Thoracic aorta (tissue), 2 donors: ENCODE measurements at places on chromosomes 16 and 17. TPM values are rescaled to one million over a fixed set of nuclear protein-coding genes. Genes with fewer than 3 reads are reported as not detected.

DNA sequence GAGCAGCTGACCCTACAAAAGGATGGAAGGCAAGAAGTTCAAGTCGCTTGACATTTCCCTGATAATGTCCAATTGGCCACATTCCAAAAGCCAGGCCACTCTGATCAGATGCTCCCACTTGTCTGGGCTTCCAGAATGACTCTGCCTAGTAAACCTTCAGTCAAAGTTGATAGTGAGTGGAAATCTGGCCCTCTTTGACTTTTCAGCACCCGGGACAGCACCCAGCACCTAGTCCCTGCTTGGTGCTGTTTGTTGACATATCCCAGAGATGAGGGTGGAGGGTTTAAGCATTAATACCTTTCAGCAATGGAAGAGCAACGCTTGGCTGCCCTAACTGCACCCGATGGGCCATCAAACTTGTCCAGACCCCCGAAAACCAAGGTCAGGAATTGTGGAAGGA lies 131.3 kb downstream of the AIPL1 start:
- H3K4me3 ChIP-seq: no peak overlapping the region
- H3K36me3 ChIP-seq: no peaks in the 10 kb centered on the region
- no peaks in the 10 kb centered on the region for H3K27me3 ChIP-seq
- DNase-seq: no peak
- H3K27ac ChIP-seq: no peak overlapping the region

GRCh38 chr16:81621496-81621895 lies 157.6 kb upstream of the PLCG2 start:
- peaks cover 28% of the 10 kb centered on the region for H3K4me1 ChIP-seq
- no peaks in the 10 kb centered on the region for H3K27me3 ChIP-seq
- no peak overlapping the region for H3K27ac ChIP-seq
- DNase-seq: no peak
- H3K4me3 ChIP-seq: no peak overlapping the region
- no peaks in the 10 kb centered on the region for H3K36me3 ChIP-seq

DNA sequence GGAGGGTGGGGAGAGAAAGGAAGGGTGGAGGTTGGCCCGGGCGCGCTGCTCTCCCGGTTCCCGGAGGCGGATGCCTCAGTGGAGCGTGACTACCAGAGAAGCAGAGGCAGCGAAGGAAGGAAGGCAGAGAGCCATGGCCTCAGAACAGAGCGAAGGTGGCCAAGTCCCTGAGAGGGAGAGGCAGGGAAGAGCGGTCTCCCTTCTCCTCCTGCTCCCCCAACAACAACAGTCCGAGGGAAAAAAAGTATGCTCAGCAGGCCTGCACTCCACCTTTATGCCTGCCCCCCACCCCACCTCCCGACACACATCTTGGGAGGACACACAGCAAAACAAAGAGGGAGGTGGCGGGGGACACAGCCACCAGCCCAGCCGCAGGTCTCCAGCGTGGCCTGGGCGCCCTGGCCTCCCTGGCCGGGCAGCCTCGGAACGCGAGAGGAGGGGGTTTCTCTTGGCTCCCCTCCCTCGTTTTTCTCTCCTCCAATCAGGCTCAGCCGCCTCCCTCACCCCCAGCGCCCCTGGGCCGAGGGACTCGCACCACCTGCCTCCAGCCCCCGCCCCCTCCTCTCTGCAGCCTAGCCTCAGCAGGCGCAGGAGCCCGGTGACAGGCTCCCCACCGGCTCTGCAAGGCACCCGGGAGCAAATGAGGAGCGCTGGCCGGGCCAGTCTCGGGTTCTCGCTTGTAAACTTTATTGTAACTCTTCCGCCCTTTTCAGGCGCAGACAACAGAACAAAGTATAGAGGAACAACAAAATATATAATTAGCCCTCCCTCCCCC lies 1.1 kb upstream of the HOXB7 start:
- H3K4me1 ChIP-seq: peaks cover 45% of the 10 kb centered on the region
- H3K4me3 ChIP-seq: peak overlapping the region; percentile 81
- peaks cover 19% of the 10 kb centered on the region for H3K27me3 ChIP-seq
- no peaks in the 10 kb centered on the region for H3K36me3 ChIP-seq

GRCh38 chr17:29620271-29620670 lies 2.4 kb downstream of the CORO6 start:
- no peaks in the 10 kb centered on the region for H3K36me3 ChIP-seq
- no peaks in the 10 kb centered on the region for H3K27me3 ChIP-seq
- no peak overlapping the region for H3K4me3 ChIP-seq
- H3K27ac ChIP-seq: no peak overlapping the region
- peaks cover 25% of the 10 kb centered on the region for H3K4me1 ChIP-seq

- H3K36me3 ChIP-seq: no peaks in the 10 kb centered on the region
- DNase-seq: no peak
- peak overlapping the region; percentile 10 for H3K27ac ChIP-seq
- peak overlapping the region; percentile 28 for H3K4me3 ChIP-seq
Measured at GRCh38 chr16:3856367-3857141, 24.0 kb downstream of the CREBBP start.

DNA sequence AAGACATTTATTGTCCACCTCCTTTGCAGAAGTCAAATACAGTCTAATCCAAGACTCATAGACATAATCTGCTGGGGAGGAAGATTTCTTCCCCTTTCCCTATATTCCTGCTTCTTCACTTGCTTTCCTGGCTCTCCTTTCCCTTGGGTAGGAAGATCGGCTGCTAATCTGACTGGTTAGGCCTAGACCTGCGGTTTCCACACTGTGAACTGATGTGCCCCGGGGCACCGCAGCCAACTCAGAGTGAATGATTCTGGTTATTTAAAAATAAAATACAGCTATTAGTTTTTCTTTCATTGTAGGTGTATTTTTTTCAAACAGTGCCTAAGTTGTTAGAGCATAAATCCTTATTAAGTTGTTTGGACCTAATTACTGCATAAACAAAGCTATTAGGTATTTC lies 78.9 kb downstream of the DNAH3 start:
- H3K4me3 ChIP-seq: no peak overlapping the region
- no peak for DNase-seq
- H3K27me3 ChIP-seq: no peaks in the 10 kb centered on the region
- no peaks in the 10 kb centered on the region for H3K4me1 ChIP-seq
- H3K27ac ChIP-seq: no peak overlapping the region

DNA sequence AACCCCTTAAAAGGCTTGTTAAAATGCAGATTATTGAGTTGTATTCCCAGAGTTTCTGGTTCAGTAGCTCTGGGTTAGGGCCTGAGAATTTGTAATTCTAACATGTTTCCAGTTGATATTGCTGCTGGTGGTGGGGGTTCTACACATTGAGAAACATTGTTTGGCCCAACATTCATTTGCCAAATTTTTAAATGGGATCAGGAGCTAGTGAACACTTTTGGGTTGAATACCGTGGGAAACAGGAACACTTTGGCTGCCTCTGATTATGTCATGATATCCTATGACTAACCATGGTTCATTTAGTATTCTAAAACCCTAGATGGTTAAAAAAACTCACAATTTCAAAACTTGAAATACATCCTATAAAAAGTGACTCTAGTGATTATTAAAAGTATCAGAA lies 89.3 kb downstream of the RPGRIP1L start:
- no peaks in the 10 kb centered on the region for H3K4me1 ChIP-seq
- H3K27me3 ChIP-seq: no peaks in the 10 kb centered on the region
- no peak overlapping the region for H3K4me3 ChIP-seq

DNA sequence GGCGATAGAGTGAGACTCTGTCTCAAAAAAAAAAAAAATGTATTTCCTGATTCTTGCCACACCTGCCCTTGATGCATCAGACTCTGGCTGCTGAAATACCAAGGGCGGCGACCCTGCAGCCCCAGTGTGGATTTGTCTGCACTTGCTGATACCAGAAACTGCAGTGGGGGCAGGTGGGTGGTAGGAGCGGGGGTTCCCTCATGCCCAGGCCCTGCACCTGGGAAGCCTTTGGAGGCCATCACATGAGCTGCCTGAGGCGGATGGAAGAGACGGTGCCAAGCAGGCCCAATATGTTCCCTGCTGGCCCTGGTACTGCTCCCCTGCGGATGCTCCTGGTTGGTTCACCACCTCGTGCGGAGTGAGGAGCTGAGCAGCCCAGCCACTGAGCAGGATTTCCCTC lies 50.6 kb downstream of the MARF1 start:
- H3K4me3 ChIP-seq: no peak overlapping the region
- no peak for DNase-seq
- peaks cover 15% of the 10 kb centered on the region for H3K36me3 ChIP-seq

DNA sequence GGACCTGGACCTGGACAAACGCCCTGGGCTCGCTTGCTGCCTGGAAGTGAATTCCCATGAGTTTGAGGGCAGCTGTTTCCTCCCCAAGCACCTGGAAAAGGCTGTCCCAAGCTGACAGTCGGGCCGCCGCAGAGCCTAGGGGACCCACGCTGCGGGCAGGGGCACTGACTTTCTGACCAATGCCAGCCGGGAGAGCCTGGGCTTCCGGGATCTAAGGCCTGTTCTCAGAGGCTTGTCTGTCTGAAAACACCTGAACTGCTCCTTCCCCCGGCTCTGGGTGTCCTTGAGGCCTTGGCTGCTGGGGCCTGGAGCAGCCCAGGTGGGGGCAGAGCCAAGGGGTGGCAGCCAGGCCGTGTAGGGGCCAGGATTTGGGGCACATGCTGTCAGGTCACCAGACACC lies 72.6 kb downstream of the LMF1 start:
- H3K27me3 ChIP-seq: no peaks in the 10 kb centered on the region
- H3K4me1 ChIP-seq: no peaks in the 10 kb centered on the region
- H3K4me3 ChIP-seq: no peak overlapping the region
- no peak for DNase-seq
- no peaks in the 10 kb centered on the region for H3K36me3 ChIP-seq

DNA sequence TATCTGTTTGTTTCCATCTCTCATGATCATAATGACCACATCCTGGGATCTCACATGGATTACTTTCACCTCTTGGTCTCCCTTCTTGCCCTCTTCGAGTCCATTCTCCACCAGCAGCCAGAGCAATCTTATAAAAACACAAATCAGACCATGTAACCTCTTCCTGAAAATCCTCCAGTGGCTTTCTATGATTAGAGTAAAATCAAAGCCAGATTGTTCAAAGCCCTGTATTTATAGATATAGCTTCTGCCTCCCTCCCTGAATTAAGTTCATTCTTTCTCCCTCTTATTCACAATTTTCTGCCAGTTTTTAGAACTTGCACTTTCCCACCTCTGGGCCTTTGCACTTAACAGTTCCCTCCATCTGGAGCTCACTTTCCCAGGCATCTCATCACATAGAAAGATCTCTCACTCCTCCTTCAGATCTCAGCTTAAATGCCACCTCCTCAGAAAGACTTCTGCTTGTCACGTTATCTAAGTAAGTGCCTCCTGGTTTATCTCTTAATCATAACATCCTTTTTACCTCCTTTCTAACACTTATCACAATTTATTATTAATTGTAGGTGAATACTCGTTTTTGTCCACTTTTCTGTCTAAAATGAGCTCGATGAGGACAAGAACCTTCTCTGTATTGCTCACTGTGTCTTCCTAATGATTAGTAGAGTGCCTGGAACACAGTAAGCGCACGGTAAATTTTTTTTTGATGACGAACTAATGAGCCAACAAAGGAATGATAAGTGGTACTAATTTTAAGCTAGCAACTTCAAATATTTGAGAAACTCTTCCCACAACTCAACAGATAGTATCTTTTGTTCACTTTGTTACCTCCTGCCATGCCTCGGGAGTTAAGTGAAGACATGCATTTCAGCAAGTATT lies 80.5 kb downstream of the CYB561 start:
- H3K4me3 ChIP-seq: no peak overlapping the region
- no peaks in the 10 kb centered on the region for H3K4me1 ChIP-seq
- H3K27ac ChIP-seq: no peak overlapping the region
- no peak for DNase-seq
- H3K27me3 ChIP-seq: no peaks in the 10 kb centered on the region
- H3K36me3 ChIP-seq: no peaks in the 10 kb centered on the region

- no peaks in the 10 kb centered on the region for H3K27me3 ChIP-seq
- H3K36me3 ChIP-seq: peaks cover 61% of the 10 kb centered on the region
- no peaks in the 10 kb centered on the region for H3K4me1 ChIP-seq
- no peak overlapping the region for H3K4me3 ChIP-seq
- no peak overlapping the region for H3K27ac ChIP-seq
Measured at GRCh38 chr17:44865231-44865660, 17.6 kb downstream of the HIGD1B start.

- no peaks in the 10 kb centered on the region for H3K36me3 ChIP-seq
- peaks cover 7% of the 10 kb centered on the region for H3K4me1 ChIP-seq
- DNase-seq: no peak
- no peak overlapping the region for H3K4me3 ChIP-seq
- H3K27ac ChIP-seq: no peak overlapping the region
Measured at GRCh38 chr16:80790751-80791150, 13.6 kb downstream of the CDYL2 start.

DNA sequence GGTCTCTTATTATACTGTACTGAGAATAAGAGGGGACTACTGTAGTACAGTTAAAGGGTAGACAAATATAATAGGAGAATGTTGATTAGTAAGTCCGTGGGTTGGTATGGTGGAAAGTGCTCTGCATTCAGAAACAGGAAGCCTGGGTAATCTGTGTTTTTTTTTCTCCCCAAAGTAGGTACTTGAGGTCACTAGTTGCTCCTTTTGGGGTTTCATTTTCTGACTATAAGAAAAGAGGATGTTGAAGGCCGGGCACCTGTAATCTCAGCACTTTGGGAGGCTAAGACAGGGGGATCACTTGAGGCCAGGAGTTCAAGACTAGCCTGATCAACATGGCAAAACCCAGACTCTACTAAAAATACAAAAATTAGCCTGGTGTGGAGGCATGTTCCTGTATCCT lies 42.0 kb upstream of the MMD start:
- no peak overlapping the region for H3K27ac ChIP-seq
- H3K36me3 ChIP-seq: no peaks in the 10 kb centered on the region
- no peak for DNase-seq
- no peaks in the 10 kb centered on the region for H3K4me1 ChIP-seq
- H3K27me3 ChIP-seq: no peaks in the 10 kb centered on the region
- no peak overlapping the region for H3K4me3 ChIP-seq

- H3K4me1 ChIP-seq: no peaks in the 10 kb centered on the region
- H3K36me3 ChIP-seq: no peaks in the 10 kb centered on the region
- no peak for DNase-seq
- H3K4me3 ChIP-seq: no peak overlapping the region
- no peaks in the 10 kb centered on the region for H3K27me3 ChIP-seq
- no peak overlapping the region for H3K27ac ChIP-seq
Measured at GRCh38 chr16:49353680-49354079, 19.9 kb upstream of the C16orf78 start.

DNA sequence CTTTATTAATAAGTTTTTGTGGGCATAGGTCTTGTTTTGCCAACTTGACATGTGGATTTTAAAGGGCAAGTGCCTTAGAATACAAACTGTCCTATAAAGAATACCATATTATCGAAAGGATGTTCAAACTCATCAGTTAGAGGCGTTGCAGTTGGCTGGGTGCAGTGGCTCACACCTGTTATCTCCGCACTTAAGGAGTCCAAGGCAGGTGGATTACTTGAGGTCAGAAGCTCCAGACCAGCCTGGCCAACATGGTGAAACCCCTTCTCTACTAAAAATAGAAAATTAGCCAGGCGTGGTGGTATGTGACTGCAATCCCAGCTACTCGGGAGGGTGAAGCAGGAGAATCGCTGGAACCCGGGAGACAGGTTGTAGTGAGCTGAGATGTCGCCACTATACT lies 472.0 kb downstream of the WWOX start:
- no peak overlapping the region for H3K27ac ChIP-seq
- H3K27me3 ChIP-seq: no peaks in the 10 kb centered on the region
- H3K36me3 ChIP-seq: no peaks in the 10 kb centered on the region
- no peaks in the 10 kb centered on the region for H3K4me1 ChIP-seq
- no peak for DNase-seq

Gene C1QTNF1
- total RNA-seq: 518 TPM

Gene CTRL
- total RNA-seq: 0.54 TPM

Gene ALDOC
- 43.3 TPM for total RNA-seq

Gene SLC5A11
- not detected for total RNA-seq

Gene EVI2B
- total RNA-seq: 14.4 TPM
